ENCODE measurements at places on chromosomes 16 and 17.

DNA sequence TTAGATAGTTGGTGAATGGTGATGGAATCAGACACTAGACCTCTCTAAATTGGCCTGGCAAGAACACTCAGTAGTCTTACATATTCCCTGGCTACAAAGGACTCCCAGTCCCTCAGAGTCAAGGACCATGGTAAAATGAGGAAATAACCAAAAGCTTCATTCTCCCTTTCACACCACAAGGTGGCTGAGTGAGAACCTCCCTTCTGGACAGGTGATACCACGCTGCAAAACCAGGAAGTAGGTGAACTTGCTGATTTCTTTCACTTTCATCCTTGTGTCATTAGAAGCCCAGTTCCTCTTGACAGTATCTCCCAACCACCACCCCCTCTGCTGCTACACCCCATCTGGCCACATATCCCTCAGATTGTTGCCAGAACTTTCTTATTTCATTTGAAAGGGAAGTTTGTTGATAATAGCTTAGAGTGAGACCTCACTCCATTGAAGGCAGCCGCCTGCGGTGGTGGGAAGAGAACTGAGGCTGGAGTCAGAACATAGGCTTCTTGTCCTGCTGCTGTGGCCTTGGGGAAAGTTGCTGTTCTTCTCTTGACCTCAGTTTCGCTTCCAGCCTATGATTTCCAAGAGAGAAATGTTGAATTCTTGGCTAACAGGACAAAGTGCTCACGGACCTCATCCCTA lies 290.6 kb upstream of the CCL2 start:
- peak; percentile 96 for DNase-seq

- DNase-seq, result no peak
Measured at GRCh38 chr16:77403732-77404131, 31.1 kb downstream of the ADAMTS18 start.

GRCh38 chr16:12613131-12613991 lies 190.3 kb downstream of the CPPED1 start:
- peak; percentile 84 for DNase-seq

DNA sequence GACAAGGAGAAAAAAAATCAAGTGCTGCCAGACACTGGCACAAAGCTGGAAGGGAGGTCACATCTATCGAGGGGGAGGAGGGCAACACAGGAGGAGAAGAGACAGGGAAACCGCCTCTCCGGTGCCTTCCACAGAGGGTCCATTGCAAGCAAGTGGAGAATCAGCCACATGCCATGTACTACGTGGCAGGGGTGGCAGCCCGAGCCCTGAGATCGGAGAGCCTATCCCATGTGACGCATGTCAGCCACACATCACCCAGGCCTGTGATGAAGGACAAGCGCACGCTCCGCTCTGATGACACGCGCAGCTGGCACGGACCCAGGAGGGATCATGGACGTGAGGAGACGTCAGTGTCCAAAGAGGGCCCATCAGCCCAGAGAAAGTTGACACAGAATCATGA lies 30.1 kb downstream of the ADCY9 start:
- no peak for DNase-seq

DNA sequence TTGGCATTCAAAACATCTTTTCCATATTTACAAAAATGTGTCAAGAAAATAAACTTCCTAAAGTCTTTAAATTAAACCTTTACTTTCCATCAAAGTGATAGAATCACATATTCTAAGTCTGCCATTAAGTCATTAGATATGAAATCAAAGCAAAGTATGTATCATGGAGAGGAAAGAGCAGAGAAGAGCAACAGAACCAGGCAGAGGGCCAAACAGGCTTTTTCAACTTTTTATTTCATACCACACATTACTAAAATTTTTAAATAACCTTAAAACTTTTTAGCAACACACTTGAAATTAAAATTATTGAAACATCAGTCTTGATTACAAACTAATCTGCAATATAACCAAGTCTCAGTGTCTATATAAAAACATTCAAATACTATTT lies 13.8 kb downstream of the SIAH1 start:
- no peak for DNase-seq
